Caco-2 (cell line): ENCODE measurements at places on chromosomes 2 and 18.

DNA sequence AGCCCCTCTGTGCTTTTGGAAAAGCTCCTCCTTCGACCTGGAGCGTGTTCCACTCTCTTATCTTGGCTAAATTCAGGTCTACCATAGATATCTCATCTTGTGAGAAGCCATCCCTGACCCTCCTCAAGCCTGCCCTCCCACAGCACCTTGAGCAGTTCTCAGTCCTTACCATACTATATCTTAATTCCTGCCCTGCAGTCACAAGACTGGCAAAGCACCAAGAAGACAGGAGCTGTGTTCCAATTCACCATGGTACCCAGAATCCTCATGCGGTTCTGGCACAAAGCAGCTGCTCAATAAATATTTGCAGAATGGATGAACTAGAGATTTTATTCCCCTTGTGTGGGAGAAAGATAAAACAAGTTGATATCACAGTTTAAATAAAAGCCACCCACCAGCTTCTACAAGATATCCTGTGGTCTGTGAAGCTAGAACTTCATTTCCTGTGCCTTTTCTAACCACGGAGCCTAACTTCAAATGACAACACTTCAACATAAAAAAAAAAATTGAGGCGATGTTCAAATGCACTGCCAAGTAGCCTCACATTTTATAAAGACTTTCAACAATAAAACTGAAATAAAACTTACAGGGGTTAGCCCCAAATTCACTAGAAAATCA is 19.5 kb downstream of the MARCHF4 start:
- no peak for DNase-seq

DNA sequence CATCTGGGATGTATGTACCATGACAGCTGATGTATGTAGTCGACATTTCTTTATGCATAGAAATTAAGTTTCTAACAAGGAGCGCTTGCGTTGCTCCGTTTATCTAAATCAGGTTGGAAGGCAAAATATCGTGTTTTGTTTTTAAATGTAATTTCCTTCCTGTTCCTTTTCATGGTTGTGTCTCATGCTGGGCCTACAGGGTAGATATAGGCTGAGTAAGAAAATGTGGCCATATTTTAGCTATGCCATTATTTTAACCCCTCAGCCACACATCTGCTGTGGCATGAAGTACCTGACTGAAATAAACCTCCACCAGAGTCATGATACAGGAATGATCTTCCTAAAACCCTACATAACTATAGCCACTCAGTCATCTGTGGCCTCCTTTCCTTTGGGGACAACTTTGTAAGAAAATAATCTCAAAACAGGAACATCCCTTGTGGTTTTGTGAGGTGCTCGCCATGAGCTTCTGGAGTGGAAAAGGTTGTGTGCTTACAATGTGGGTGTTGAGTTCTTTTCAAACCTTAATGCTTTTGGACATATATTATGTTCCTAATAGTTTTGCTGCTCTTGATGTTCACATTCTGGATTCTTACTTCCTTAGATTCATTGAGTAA is 214.3 kb downstream of the FAM210A start:
- DNase-seq = no peak

DNA sequence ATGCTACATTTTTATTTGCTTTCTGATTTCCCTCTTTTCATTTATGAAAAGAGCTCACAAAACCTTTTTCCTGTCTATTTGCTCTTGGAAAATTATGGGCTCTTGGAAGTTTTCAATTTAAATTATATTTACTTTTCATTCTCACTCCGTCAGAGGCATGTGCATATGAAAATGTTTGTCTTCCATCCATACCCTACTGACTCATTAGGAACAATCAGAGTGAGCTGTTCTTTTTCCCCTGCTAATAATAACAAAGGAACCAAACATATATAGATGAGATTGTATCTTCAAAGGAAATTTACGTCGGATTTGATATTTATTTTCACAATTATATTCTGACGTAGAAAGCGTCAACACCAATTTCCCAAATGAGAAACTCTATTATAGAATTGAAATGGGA is 1101.2 kb downstream of the TSN start:
- DNase-seq = no peak

GRCh38 chr18:55587418-55588110 is 428 bp downstream of the TCF4 start:
- no peak for DNase-seq

DNA sequence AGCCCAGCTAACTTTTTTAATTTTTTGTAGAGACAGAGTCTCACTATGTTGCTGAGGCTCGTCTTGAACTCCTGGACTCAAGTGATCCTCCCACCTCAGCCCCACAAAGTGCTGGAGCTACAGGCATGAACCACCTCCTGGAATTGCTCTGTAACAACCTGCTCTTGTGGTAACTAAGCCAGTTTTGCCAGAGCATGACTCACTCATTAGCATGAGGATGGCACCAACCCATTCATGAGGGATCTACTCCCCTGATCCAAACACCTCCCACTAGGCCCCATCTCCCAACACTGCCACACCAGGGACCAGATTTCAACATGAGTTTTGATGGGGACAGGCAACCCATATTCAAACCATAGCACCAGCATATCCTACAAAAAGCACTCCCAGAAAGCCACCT is 348.9 kb upstream of the RAB12 start:
- no peak for DNase-seq

GRCh38 chr2:121860033-121860757 is 104.7 kb downstream of the TSN start:
- no peak for DNase-seq

GRCh38 chr2:232327105-232328031 is 51.2 kb upstream of the ALPP start:
- peak; percentile 79 for DNase-seq

DNA sequence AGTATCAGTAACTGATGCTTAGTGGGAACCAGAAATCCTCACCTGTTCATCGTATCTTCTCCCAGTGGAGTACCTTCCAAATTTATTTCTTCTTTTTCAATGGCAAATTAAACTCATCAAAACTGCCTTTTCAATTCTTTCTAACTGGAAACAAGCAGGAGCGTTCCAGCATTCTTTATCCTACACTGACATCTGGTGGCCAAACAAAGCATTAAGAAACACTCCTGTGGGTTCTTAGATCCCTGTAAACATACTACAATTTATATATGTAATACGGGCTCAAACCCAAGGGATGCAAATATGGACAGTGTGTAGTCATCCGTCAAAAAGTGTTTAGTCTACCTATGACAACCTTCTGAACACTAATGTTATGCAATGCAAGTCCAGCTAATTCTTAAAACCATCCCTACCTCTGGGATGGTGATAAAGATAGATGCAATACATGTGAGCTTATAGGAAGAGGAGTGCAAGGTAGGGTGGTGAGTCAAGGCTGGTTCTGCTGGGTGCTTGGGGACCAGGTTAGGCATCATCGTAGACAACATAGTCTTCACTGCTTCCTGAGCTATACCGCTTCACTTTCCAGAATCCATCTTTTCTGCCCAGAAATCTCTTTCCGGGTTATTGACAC is 375.0 kb downstream of the CTNNA2 start:
- no peak for DNase-seq

GRCh38 chr2:40371525-40372282 is 80.2 kb downstream of the SLC8A1 start:
- DNase-seq = no peak

GRCh38 chr2:43430489-43430888 is 165.3 kb downstream of the THADA start:
- no peak for DNase-seq

DNA sequence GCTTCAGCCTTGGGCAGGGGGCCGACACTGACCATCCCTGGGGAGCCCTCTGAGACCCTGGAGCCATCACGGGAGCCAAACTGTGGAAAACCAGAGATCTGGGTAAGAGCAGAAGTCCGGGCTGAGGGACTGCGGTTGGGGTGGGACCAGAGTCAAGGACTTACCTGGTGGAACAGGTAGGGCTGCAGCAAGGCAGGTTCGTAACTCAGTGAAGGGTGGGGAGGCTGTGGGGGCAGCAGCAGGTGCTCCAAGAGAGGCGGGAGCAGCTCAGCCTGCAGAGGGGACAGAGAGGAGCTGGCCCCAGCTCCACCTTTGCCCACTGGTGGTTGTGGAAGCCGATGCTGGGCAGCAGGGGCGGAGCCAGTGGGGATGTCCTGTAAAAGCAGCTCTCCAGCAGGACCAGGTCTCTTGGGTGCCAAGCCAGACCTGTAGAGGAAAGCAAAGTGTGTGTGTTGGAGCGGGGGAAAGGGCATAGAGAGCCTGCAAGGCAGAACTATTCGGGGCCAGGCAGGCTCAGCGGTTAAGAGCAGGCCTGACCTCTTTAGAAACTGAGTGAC is 6.7 kb downstream of the PTPRN start:
- no peak for DNase-seq

- peak; percentile 31 for DNase-seq
These were observed 1467.8 kb downstream of the DPP10 start for GRCh38 chr2:115910270-115910669.

DNA sequence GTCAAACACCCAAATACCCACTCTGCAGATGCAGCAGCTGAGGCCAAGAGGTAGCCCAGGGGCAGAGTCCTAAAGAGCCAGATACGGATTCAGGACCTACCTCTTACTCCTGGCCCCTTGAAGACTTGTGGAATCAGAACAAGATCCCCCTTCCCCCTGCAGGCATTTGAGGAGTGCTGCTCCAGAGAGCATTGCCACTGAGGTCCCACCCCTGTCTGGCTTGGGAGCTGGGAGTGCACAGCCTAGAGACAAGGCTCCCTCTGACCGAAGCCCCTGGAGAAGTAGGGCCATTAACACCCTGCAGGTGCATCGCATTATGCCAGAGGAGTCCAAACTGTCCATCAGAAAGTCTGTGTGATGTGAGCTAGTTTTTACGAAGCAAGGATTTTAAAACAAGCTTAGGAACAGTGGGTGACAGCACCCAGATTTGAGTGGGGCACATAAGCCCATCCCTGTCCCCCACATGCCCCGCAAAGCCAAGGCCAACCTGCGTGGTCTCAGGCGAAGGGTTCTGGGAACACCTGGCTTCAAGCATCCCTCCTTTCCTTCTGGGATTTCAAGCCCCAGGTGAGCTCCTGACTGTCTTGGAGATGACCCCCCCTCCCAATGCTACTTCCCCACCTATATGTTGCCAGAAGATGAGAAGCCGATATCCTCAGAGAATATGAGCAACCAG is 48.4 kb downstream of the MTERF4 start:
- no peak for DNase-seq

- DNase-seq = no peak
These were observed 10.4 kb upstream of the EVA1A start for GRCh38 chr2:75570948-75571729.

- DNase-seq = no peak
These were observed 485.2 kb downstream of the DCDC2C start for GRCh38 chr2:4188561-4188960.

- DNase-seq = no peak
These were observed 199.7 kb downstream of the TPGS2 start for GRCh38 chr18:36629138-36629530.

DNA sequence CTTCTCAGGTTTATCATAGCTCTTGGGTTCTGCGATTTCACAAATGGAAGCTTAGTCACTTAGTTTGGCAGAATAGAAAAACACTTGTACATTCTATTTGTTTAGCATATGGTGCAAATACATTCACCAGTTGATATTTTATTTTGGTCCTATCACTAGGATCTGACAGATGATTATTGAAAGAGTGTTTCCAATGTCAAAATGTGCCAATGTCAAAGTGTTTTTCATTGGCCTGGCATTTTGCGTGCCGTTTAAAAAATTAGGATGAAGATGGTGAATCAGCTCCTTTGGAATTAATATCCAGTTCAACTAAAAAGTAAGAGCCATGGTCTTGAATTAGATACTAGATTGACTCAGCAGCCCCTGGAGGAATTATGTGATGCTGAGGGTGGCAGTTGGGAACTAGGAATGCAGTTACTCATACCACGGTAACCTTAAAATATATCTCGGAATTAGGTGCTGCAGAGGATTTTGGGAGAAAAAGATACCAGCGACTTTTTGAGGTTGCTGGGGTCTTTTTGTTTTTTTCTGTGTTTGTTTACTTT is 87.0 kb downstream of the SPHKAP start:
- no peak for DNase-seq

DNA sequence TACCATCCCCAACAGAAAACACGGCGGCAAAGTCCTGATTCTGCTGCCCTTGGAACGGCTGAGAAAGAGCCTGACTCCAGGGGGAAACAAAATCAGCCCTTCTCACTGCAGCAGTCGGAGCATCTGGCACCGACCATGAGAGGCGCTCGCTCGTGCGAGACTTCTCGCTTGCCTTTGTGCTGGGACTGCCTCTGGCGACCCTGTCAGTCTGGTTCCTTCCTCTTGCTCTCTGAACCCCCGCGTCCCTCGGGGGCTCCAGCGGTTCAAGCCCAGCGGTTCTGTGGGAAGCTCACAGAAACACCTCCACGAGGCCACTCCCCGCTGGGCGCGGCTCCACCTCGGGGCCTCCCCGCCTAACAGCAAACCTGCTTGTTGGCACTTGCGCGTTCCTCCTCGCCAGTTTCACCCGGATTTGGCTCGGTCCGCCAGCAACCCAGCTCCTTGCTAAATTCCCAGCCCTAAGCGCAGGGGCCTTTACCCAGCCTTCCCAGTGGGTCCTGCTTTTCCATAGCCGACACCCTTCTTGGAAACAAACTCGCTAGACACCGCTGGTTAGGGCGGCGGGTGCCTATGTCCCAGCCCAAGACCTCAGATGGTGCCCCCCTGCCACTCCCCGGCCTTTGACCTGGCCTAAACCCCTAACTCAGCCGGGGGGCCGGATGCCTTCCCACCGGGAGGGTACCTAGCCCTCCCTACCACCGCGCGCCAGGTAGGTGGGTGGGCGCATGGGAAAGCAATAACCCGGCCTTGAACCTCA is 2.2 kb downstream of the RND3 start:
- DNase-seq = peak; percentile 82

- no peak for DNase-seq
These were observed 58.4 kb upstream of the GALR1 start for GRCh38 chr18:77191071-77191751.
